ENCODE measurements at places on chromosomes 2 and 18.

GRCh38 chr2:14433946-14434495, 198.5 kb upstream of the LRATD1 start:
- DNase-seq = no peak

- no peak for DNase-seq
Observed at GRCh38 chr2:58928973-58929372, 687.8 kb upstream of the FANCL start.

- DNase-seq = no peak
Observed at GRCh38 chr2:49111456-49111855, 42.9 kb downstream of the FSHR start.

- DNase-seq = no peak
Observed at GRCh38 chr2:43542285-43542933, 53.4 kb downstream of the THADA start.

DNA sequence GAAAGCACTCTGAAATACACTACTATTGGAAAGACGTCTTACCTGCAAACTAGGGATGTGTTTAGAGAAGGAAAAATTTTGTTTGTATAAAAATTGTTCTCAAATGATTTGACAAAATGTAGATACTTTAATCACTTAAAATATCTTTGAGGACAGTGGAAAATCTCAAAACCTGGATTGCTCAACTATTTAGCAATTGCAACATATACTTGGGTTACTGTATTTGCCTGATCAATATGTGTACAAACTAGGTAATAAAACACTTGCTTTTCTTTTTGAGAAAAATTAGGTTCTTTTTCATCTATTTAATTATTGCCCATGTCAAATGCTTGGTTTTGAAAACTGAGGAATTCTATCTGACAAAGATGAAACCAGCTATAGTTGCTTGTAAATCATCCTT, 60.9 kb downstream of the CPS1 start:
- no peak for DNase-seq

GRCh38 chr2:166240387-166241313, 112.8 kb upstream of the SCN1A start:
- DNase-seq = no peak

- DNase-seq = no peak
Observed at GRCh38 chr2:106974891-106975290, 88.9 kb upstream of the ST6GAL2 start.

- DNase-seq = no peak
Observed at GRCh38 chr18:45793264-45793965, 32.1 kb upstream of the SIGLEC15 start.

GRCh38 chr2:31539505-31539904, 41.2 kb downstream of the SRD5A2 start:
- no peak for DNase-seq

DNA sequence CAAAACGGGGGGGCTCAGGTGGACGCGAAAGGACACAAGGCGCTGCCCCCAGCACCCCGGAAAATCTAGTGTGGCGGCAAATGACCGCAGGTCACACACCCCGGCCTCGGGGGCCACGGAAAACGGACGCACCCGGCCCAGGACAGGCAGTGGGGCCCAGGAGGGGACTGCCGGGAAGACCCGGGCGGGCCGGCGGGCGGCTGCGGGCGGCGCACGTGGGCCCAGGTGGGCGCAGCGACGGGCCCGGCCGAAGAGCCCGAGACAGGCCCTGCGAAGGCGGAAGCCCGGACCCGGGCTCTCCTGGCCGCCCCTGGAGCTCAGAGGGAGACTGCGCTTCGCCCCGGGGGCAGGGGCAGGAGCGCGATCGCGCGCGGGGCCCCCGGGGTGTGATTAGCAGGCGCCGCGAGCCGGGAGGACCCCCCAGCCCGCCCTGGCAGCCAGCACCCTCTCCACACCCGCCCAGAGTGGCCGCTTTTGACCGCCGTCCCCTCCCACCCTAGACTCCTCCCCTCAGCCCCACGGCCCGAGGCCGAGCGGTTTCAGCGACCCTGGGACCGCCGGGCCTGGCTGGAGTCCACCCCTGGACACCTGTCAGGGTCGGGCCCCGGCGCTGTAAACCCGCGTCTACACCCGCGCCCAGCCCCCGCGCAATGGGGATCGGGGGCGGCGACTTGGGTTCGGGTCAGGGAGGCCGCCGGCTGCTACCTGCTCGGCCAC, 773 bp downstream of the MBP start:
- DNase-seq = no peak

Data from thoracic aorta (tissue), 2 donors.